ENCODE measurements at places on chromosomes 2 and 18.

GRCh38 chr2:101474731-101475384 lies at the start of gene RFX8:
RFX8 (minus strand) TSS chr2:101475112; CDS start chr2:101466848, 8,264 bp downstream.
- no peak for DNase-seq

DNA sequence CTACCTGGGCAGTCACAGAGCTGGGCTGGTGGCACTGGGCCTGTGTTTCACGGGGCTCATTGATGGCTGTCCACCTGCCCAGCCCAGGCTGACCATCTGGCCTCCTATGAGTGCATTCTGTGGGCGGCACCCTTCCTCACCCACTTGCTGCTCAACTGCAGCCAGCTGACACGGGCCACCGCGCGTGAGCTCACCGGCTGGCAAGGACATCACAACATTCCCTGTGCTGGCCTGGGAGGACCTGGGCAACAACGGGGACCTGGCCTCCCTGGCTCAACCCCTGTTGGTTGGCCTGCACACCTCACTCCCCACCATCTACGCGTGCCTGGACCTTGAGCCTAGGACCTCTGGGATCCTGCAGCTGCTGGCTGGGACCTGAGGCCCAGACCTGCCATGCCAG lies 98.2 kb upstream of the DTNA start:
- DNase-seq = no peak

DNA sequence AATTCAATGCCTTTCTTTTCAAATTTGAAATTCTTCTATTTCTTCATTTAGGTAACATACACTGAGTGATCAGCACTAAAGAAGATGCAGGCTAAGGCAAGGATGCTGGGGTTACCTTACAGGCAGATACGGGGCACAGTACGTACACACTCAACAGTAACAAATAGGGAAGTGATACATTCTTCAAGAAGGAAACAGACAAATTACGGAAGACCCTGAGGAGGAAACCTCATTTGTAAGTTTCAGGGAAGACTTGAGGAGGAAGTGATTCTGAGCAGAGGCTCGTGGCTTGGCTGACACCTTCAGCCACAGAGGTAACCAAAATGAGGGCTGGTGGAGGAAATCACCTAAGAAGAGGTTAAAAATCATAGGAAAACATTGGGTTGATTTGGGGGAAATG lies 1108.3 kb upstream of the KLHL29 start:
- DNase-seq = no peak

DNA sequence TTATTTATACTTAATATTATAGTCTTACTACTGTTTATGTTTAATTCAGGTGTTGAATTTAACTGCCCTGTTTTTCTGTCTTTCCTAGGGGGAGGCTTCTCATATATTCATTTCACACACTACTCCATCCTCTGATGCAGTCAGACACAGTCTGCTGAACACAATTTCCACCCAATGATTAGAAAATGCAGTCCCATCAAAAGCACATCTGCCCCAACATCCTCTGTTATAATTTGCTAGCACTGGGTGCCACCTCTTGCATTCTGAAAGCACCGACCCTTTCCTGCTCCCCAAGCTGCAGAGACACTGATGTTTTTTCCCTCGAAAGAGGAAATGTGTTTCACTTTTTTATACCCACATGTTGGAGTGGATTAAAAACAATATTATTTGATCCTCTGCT lies 474.7 kb downstream of the PID1 start:
- DNase-seq = no peak

DNA sequence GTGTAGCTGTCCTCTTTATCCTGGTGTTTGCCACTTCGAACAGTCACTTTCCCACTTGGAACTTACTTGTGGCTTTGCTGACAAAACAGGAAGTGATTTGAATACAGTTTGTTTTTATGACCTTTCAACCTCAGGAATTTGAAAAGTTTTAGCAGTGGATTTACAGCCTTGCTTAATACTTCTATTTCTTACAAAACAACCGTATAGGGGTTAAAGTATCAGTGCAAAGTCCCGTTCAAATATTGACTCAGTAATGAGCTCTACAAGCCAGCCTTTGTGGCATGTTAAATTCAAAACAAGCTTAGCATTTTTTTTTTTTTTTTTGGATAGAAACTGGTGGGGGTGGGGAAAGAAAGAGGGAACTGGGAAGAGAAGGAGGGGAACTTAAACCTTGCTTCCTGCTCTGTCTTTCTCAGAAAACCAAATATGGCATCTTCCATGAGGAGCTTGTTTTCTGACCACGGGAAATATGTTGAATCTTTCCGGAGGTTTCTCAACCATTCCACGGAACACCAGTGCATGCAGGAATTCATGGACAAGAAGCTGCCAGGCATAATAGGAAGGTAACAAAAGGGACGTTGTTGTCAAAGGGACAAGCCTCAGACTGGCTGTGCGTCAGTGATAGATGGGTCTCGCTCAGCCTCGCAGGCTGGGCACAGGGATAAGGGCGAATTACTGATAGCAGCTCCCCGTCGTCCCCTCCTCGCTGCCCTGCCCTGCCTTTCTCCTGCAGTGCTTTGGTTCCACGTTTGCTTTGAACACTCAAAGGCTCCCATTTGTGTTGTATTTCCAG lies at the start of gene HNMT:
Gene HNMT, plus strand, starts transcription at position 408 of the 793 bp plus-strand sequence. Its CDS starts 19 bp downstream, at position 427.
- DNase-seq = peak; percentile 68

DNA sequence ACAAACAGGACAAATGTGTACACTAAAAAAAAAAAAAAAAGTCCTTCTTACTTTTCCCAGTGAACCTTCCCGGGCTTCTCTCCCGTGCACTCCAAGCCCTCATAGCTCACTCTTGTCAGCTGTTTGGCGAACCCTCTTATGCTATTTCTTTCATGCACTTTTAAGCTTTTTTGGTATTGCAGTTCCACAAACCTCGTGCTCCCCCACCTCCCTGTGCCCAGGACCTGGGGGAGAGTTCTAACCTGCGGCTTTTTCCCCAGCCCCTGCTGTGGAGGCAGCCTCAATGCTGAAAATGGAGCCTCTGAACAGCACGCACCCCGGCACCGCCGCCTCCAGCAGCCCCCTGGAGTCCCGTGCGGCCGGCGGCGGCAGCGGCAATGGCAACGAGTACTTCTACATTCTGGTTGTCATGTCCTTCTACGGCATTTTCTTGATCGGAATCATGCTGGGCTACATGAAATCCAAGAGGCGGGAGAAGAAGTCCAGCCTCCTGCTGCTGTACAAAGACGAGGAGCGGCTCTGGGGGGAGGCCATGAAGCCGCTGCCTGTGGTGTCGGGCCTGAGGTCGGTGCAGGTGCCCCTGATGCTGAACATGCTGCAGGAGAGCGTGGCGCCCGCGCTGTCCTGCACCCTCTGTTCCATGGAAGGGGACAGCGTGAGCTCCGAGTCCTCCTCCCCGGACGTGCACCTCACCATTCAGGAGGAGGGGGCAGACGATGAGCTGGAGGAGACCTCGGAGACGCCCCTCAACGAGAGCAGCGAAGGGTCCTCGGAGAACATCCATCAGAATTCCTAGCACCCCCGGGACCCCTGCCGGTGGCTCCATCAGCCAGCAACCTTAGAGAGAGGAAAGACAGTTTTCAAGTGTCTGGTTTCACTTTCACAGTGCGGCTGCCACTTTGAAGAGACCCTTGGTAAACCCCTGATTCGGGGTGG lies 826 bp downstream of the KCNE4 start:
- DNase-seq = no peak

GRCh38 chr2:85611705-85612587 lies at the start of gene C2orf68:
C2orf68 (minus strand) TSS chr2:85612066; CDS start chr2:85611984, 82 bp downstream.
- DNase-seq = peak; percentile 65

Measured in NCI-H2029 treated with DMSO at 0.1 percent for 48 hours (cell line).